HuH-7.5 (cell line): ENCODE measurements at places on chromosomes 7 and 10.

DNA sequence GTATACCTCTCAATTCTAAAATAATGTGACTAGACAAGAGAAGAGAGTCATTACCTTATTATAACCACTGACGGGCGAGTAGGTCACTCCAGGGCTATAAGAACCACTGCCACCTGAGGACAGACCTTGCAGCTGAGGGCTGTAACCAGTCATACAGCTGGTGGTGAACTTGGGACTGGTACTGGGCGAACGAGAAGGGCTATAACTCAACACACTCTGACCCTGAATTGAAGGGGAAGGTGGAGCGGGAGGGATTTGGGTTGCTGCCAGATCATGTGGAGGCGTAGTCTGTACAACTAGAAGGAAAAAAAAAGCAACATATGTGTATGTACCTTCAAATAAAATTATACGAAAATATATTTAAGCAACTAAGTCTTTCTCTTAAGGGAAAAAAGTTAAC, 3.4 kb downstream of the TMEM209 start:
- no peak for DNase-seq

DNA sequence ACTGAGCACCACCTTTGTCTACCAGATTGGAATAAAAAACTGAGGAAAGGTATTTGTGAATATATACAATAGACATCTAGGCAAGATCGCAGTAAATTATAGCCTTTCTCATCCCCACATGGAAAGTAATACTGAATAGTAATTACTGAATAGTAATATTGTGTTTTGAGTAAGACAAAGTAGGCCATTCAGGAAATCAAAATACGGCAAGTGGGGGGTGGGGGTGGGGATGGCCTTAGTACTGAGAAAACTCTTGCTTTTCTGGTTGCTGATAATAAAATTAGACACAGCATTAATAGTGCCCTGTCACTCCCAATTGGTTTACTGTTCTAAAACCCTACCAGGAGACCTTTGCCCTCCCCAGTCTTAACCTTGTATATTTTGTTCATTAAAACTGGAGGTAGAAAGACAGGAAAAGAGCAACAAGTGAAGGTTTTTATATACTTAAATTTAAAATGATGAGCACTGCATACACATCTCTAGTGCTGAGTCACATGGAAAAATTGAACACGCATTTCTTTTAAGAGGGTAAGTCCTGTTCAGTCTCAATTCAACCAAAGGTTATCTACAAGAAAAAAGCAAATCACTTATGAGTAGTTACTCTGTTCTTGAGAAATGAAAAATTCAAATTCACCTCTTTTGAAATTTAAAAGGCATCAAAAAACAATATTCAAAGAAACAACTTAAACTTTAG, 65.6 kb downstream of the IGF2BP3 start:
- DNase-seq: no peak

- peak; percentile 33 for DNase-seq
Observed at GRCh38 chr10:86536294-86536861, 14.8 kb upstream of the WAPL start.

DNA sequence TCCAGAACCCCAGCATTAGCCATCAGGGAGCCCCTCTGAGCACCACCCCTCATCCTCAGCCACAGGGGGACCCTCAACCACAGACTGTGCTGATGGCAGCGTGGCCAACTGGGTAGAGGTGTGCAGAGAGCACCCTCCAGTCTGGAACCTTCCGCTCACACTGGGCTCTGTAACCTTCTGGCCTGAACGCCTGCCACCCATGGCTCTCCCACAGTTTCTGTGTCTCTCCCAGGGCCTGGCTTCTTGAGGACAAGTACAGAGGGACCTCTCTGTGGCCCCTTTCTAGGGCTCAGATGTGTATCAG, 503.0 kb upstream of the MGMT start:
- no peak for DNase-seq

DNA sequence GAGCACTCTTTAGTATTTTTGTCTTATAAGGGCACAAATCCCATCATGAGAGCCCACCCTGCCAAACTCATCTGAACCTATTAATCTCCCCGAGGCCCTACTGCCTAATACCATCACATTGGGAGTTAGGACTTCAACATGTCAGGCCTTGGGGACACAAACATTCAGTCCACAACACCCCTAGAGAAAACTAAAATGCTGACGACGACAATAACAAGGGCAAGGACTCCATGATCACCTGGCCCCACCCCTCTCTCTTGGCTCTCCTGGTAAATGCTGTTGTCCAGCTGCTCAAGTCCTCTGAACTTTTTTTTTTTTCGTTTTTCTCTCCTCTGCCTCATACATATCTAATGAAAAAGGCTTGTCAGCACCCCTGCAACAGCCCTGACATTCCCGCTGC, 118.8 kb upstream of the MKI67 start:
- no peak for DNase-seq
